NCI-H1105 (cell line): ENCODE measurements at places on chromosomes 5 and 9.

DNA sequence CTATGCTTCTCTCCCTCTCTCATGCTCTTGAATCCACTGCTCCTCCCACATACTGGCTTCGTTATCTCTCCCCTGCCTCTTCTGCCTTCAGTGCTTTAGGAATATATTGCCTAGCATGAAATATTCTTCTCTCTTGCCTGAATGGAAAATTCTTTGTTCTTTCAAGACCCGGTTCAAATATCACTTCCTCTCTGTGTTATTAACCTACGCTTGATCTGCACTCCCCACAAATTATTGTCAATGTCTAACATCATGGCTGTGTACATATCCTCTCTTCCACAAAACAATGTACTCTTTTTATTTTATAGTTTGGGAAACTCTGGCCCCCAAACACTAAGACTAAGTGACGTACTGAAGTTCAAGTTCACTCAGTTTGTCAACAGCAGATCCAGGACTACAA is 211.0 kb downstream of the SEC61B start:
- DNase-seq, result no peak

DNA sequence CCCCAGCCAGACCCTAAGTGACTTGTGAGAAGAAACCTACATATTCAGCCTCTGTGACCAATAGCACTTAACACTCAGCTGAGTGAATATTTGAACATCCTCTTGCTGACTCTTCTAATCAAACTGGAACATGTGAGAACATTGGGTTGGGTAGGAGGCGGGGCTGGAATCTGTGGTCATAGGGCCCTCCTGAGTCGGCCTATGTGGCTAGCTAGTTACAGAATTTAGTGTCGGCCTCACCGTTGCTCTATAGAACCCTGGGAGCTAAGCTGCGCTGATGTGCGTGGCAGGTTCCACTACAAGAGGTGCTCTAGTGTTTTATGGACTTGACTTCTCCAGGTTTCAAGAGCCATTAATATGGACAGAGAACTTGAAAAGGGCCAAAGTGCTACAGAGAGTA is 138.8 kb downstream of the DROSHA start:
- DNase-seq, result no peak

DNA sequence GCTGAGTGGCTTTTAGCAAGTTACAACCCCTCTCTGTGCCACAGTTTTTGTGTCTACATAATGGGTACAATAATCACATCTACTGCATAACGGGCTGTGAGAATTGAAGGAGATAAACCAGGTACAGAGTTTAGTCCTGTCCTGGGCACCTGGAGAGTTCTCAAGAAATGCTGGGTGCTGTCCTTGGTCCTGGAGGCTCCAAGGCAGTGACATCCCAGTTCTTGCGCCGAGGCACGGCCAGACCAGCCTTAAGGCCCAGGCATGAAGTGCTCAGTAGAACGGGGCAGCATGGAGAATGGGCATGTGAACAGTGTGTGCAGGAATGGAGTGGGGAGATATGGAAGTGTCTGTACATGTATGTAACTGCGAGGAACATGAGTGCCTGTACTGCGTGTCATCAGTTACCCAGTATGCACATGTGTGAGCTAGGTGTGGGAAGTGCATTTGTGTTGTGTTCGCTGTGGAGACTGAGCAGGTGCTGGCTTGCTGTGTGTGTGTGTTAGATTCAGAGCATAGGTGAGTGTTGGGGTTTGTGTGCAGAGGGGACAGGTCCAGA is 6.3 kb upstream of the UNC5A start:
- no peak for DNase-seq

- peak; percentile 8 for DNase-seq
Measured at GRCh38 chr5:132190161-132190817, 37.4 kb downstream of the P4HA2 start.

DNA sequence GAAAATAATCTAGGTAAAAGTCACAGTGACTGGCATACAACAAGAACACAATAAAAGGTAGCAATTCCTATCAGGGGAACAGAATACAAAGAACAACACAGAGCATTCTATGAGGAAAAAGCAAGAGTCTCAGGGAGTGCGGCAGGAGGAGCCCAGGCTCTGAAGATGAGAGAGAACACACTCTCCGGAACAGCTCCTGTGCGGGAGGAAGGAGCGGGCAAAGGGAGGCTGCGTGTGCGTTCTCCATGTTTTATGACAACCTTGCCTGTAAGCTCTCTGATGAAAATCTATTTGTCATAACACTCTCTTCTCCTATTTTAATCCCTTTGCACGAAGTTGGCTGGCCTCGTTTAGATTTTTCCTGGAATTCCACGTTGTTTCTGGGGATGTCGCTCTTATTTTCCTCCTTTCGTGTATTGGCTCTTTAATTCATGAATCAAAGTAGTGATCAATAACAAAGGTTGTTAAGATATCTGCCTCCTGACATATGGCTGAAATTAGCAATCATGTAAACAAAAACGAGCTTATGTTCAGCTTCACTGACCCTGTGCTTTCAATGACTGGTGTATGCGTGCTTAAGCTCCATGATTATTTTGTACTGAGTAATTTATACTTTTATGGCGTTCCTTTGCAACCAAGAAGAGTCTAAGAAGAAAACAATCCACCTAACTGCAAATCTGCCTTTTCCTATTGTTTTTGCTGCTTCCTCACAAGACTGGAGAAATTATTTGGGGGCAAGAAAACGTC is 109.5 kb downstream of the MYO10 start:
- DNase-seq, result no peak

GRCh38 chr9:84169240-84169639 is 171.3 kb downstream of the SLC28A3 start:
- DNase-seq, result no peak

GRCh38 chr9:76557674-76558225 is 98.8 kb downstream of the GCNT1 start:
- DNase-seq, result no peak

DNA sequence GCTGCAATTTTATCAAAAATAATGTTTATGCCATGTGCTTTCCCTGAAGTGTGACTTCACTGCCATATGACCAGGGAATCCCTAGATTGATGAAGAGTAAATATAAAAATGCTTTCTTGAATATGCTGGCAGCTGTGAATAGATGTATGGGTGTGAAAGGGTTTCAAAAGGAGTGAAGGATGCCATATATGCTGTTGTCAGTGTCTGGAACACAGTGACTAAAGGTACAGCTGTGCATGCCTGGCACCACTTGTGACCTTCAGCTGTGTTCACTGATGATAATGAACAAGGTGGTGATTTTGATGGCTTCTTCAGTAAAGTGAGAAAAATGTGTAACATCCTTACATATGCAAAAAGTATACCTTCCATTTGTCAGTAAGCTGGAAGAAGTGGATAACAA is 69.7 kb downstream of the RAB24 start:
- no peak for DNase-seq

GRCh38 chr9:114499528-114499927 is 5.7 kb downstream of the WHRN start:
- peak; percentile 73 for DNase-seq

- DNase-seq, result no peak
Measured at GRCh38 chr5:144048259-144048856, 122.1 kb downstream of the YIPF5 start.
